ENCODE measurements at places on chromosomes 13 and 19.
A peak's percentile ranks its signal among the peaks of the same experiment; 100 is the strongest.

GRCh38 chr19:19056636-19057275 is 7.0 kb upstream of the SLC25A42 start:
- DNase-seq = no peak

GRCh38 chr13:78659732-78660494 is 958 bp upstream of the OBI1 start:
- DNase-seq = no peak

DNA sequence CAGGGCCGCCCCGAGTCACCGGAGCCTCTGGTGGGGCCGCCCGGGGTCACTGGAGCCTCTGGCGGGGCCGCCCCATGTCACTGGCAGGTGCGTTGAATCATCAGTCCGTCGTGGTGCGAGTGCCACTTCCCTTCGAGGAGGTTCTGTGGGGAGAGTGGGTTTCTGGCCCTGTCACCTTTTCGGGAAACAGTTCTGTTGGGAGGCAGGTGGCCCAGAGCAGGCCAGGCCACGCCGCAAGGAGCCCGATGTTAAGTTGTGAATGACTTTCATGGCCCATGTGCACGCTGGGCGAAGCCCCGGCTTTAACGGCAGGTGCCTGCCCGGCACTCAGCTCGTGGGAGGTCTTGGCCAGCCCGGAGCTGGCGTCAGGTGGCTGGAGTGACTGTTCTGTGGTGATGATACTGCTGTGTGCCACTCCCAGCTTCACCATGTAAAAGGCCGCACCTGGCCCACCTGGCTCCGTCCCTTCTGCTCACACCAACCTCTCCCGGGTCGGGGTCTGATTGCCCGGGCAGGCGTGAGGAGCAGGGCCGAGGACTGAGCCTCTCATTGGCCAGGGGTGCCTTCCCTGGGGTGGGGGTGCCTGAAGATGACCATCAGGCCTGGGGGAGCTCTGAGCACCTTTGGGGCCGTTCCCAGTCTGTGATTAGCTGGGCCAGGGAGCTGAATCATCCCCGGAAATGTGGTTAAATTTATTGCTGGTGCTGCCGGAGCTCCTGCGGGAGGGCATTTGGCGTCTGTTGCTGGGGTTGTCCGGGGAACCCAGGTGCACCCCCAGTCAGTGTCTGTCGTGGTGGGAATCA is 29.2 kb downstream of the CSNK1G2 start:
- peak; percentile 87 for DNase-seq

- DNase-seq = peak; percentile 30
Measured at GRCh38 chr13:95660981-95661581, 15.9 kb upstream of the DNAJC3 start.

GRCh38 chr19:52638601-52639000 is 446 bp upstream of the ZNF83 start:
- peak; percentile 74 for DNase-seq

- no peak for DNase-seq
Measured at GRCh38 chr19:48896191-48896720, 2.3 kb downstream of the TULP2 start.

DNA sequence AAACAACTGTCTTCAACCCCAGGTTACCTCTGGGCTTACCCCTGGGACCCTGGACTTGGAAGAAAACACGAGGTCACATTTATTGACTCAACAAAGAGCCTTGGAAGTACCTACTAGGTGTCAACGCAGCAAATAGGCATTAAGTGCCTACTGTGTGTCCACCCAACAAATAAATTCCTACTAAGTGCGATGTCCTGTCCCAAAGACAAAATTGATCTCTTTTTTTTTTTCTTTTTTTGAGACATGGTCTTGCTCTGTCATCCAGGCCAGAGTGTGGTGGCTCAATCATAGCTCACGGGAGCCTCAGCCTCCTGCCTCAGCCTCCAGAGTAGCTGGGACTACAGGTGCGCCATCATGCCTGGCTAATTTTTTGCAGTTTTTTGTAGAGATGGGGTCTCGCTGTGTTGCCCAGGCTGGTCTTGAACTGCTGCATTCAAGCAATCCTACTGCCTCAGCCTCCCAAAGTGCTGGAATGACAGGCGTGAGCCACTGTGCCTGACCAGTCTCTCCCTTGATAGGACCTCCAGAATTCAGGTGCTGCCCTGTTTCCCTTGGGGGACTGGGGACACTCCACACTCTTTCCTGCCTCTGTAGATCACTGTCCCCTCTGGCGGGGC is 589 bp upstream of the S1PR2 start:
- DNase-seq = no peak

GRCh38 chr19:6528544-6529121 is 2.2 kb upstream of the TNFSF9 start:
- DNase-seq = no peak

GRCh38 chr13:56720841-56721240 is 419.9 kb upstream of the PRR20A start:
- no peak for DNase-seq

GRCh38 chr19:3426433-3426832 is 53.9 kb downstream of the SMIM24 start:
- DNase-seq = no peak

DNA sequence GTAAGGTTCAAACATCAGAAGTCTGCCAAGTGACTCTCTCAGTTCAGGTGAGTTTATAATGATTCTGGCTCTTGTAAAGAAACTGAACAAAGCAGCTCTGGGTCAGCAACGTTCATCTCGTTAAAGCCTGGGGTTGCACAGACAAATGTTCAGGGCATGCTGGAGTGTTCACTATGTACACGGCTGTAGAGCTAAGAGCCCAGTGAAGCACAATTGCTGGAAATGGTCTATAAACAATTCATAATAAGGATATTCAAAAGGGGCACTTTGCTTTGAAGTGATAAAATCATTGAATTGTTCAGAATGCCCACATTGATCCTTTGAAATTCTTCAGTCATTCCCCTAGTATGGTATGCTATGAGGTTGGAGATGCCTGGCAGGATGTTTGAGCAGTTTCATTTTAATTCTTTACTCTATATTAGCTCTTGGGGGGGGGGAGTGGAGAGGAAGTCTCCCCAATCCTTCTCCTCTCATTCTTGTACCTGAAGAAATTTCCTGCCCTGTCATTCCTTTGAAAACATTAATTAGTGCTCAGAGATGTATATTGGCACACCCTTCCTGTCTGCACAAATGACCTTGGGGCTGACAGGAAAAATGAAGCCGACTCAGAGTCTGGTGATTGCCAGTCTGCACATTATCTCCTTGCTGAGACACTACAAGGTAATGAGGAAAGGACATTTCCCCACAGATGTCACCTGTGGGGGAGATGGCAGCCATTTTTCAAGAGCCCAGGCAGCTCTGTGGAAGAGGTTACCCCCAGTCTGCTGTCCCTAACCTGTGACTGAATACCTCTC is 145.5 kb downstream of the DLEU7 start:
- no peak for DNase-seq

GRCh38 chr13:38564256-38565150 is 122.4 kb upstream of the FREM2 start:
- DNase-seq = no peak

DNA sequence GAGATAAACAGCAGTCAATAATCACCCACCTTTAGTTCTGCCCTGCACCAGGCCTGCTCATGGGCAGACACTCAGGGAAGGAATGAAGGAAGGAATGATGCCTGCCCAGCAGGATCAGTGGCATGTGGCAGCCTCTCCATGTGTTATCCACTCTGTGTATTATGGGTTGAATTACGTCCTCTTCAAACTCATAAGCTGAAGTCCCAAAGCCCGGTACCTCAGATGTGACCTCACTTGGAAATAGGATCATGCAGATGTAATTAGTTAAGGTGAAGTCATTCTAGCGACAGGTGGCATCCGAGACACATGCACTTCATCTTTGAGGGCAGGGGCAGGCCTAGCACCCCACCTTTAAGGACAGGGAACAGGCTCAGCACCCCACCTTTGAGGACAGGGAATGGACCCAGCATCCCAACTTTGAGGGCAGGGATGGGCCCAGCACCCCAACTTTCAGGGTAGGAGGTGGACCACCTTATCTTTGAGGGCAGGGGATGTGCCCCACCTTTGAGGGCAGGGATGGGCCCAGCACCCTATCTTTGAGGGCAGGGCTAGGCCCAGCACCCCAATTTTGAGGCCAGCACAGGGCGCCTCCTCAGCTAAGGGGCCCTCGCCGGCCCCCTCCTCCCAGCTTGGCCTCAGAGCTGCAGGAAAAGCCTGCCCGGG is 127.6 kb downstream of the URI1 start:
- DNase-seq = no peak

DNA sequence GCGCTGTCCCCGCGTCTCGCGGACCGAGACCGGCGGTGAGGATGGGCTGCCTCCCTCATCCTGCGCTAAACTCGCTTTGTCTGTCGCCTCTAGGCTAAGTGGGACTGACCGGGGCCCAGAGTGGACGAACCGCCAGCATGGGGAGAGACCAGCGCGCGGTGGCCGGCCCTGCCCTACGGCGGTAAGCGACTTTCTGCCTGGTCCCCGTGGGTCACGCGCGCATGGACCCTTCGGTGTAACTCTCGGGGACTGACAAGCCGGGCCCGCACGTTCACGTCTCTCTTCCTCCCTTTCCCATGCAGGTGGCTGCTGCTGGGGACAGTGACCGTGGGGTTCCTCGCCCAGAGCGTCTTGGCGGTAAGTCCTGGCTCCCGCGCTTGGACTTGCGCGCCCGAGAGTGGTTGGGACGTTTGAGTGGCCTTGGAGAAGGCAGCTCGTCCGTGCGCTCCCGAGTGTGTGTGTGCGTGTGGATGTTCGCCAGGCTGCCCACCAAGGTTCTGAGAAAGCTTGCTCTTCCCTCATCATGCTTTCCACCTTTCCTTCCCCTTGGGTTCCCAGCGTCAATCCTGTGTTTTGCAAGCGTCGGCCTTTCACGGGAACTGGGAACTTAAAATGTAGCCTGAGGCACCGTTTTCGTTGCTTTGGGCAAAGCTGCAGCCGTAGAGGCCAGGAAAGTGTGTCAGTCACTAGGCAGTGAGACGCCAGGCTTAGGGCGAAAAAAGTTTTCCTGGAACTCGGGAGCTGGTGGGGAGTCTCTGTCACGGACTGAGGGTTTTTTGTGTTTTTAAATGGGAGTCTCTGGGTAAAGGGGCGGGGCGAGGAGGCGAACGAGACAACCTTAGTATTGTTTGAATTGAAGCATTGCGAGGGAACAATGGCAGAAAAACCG is 927 bp downstream of the COL4A2 start:
- peak; percentile 67 for DNase-seq

DNA sequence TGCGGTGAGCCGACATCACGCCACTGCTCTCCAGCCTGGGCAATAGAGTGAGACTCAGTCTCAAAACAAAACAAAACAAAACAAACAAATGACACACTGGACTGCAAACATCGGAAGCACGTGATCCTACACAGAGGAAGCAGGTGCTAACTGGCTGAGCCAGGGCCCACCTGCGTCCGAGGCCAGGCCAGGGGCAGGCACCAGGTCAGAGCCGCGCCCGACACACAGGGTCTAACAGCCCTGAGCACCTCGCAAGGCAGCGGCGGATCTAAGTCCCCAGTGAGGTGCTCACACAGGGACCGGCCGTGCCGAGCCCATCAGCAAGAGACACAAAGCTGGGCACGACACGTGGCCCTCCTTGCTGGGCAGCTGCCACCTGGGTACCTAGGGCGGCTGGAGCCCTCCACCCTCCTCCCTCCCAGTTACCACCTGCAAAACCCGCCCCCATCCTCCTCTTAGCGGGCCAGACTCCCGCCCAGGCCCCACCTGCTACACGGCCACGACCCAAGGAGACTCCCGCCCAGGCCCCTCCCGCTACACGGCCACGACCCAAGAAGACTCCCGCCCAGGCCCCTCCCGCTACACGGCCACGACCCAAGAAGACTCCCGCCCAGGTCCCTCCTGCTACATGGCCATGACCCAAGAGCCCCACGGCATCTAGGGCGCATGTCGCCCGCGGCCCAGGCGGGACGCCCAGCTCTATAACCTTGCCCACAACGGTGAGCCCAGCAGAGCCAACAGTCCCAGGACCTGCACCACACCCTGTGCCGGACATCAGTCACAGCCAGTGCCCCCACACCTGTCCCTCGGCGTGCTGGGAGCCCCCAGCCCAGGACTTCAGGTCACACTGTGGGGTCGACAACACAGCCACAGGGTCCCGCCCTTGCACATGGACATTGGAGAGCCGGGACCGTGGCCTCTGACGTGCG is 15.6 kb downstream of the AP3D1 start:
- DNase-seq = no peak

GRCh38 chr13:99123101-99124045 is 77.3 kb upstream of the UBAC2 start:
- DNase-seq = no peak

GRCh38 chr13:36030670-36031331 is 100.4 kb downstream of the DCLK1 start:
- no peak for DNase-seq

DNA sequence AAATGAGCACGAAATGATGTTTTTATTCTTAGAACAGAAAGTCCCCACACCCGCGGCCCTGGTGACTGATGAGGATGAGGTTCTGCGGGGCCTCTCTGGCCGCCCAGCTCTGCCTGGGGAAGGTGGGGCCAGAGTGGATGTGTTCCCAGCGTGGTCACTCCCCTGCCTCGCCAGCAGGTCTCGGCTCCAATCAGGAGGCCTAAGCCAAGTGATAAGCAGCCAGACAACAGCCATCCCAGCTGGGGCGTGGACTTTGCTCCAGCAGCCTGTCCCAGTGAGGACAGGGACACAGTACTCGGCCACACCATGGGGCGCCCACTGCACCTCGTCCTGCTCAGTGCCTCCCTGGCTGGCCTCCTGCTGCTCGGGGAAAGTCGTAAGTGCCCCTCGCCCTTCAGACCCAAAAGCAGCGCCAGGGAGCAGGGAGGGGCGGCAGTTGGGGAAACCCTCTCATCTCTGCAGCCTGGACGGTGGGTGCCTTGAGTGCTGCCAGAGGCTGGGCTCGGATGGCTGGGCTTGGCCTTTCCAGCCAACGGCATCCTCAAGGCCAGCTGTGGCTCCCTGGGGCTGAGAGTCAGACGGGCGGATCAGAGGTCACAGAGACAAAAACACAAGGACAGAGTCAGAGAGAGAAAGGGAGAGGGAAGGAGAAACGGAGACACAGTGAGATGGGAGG is at the start of gene F10:
TSS of gene F10 (plus strand) at position 250 of the 676 bp plus-strand sequence. CDS start at position 307, 57 bp downstream.
- DNase-seq = peak; percentile 65

GRCh38 chr13:24038405-24038804 is 122.1 kb upstream of the SPATA13 start:
- DNase-seq = no peak

DNA sequence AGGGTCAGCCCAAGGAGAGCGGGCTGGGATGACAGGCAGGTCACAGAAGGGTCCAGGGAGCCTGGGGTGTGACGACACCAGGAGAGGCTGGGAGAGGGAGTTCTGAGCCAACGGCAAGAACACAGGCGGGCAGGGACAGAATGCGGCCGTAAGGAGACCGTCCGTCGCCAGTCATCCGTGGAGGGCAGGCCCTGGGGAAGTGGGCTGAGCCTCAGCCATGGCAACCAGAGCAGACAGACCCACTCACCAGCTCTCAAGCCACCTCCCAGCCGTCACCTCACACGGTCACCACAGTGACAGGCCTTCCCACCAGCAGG is 3.7 kb upstream of the TMEM86B start:
- DNase-seq = no peak

DNA sequence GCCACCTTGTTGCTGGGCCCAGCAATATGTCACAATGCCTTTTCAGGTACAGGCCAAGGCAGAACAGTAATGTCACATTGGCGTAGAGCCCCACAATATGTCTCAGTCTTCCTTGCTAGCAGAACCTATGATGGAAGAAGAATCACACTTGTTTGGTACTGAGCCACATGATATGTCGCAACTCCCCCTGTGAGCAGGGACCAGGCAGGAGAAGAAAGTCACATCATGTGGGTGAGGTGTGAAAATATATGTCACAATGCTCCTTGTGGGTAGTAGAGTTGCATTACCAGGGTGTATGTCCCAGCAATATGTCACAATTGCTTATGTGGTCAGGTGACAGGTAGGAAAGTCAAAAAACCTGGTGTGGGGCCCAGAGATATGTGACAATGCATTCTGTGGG is 7.1 kb upstream of the ZNF91 start:
- DNase-seq = no peak

Data from H54 (cell line).